ENCODE measurements at places on chromosomes 5 and 9.

- DNase-seq, result no peak
Observed at GRCh38 chr9:77403239-77403638, 225.9 kb downstream of the VPS13A start.

GRCh38 chr9:27431543-27432147, 92.4 kb upstream of the IFNK start:
- no peak for DNase-seq

GRCh38 chr5:15914638-15915037, 265.0 kb downstream of the MARCHF11 start:
- DNase-seq, result no peak

DNA sequence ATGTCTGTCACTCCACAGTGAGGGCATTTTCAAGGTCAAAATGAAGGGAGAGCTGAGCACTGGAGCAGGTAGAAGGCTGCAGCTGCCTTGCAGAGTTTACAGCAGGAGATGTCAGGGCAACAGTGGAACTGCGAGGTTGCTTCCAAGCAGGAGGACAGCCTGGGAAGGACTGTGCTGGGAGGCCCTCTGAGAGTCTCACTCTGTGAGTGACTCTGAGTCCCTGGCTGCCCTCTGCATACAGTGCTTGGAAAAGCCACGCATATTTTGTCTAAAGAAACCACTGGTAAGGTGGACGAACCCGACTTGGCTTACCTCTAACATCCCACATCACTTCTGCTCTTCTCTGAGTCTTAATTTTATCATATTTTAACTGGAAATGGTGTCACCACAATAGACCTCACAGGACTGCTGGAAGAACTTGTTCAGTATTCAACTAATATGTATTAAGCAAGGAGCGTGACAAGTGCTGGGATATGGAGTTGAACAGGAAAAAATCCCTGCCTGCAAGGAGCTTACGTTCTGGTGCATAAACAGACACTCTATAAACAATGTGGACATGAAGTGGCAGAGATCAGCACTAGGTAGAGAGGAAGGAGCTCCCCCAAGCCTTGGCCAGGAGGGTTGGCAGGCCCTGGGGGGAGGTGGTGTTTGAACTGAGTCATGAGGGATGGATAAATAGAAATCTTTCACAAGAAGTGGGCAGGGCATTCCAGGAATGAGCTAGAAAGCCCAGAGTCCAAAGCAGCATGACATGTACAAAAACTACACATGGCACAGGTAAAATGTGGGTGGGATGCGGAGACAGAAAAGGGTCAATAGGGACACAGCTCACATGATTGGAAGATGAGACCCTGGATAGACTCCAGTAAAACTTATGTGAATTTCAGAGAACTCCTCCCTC, 64.0 kb upstream of the FOXE1 start:
- DNase-seq, result no peak

DNA sequence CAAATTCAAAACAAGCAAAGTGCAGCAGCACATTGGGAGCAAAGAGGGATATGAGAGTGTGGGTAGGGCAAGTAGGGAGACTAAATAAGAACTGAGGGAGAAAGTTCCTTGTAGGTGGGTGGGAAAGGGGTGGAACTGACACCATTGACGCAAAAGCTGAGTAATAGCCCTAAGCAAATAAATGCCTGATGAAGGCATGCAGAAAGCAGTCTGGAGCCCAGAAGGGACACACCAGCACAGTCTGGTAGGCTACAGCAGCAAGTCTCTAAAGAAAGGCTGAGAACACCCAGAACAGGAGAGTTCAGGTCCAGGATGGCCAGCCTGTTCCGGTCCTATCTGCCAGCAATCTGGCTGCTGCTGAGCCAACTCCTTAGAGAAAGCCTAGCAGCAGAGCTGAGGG, at the start of gene INSL4:
INSL4 (plus strand) TSS at position 208 of the 400 bp plus-strand sequence; CDS start at position 313, 105 bp downstream.
- DNase-seq, result no peak

DNA sequence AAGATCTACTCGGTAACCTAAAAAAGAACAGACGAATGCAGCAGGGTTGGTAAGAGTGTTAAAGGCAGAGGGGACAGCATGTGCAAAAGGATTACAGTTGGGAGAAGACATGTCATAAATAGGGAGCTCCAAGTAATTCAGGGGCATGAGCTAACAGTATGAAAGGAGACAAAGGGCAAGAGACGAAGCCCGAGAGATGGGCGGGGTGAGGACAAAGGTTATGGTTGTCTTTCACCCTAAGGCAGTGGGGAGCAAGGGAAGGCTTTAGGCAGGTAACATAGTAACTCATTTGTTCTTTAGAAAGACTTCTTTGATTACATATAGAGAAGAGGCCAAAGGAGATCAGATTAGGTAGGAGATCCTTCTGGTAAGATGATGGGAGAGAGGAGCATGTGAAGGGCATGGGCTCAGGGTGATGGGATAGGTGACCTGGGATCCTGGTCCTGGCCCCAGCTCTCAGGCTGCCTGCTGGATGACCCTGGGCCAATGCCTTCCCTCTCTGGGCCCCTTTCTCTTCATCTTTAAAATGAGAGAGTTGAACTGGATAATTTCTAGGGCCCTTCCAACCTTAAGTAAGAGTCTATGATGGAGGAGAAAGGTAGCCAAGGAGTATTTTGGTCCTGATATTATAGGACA, 19.5 kb downstream of the MORN5 start:
- no peak for DNase-seq

DNA sequence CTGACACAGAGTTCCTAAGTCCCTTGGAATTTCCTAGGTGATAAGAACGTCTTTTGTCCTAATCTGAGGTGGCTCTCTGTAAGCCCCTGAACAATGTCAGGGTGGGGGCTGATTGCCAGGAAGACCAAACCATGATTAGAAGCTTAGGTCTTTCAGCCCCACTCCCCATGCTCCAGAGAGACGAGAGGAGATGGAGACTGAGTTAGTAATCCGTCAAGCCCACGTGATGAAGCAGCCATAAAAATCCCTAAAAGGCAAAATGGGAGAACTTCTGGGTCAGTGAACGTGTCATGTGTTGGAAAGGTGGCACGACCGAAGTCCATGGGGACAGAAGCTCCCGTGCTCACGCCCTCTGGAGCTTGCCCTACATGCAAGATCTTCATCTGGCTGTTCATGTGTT, 85.6 kb downstream of the RAD23B start:
- no peak for DNase-seq

GRCh38 chr5:37710965-37711364, 128.9 kb downstream of the GDNF start:
- DNase-seq, result no peak

- DNase-seq, result no peak
Observed at GRCh38 chr5:112419164-112419985, at the start of gene EPB41L4A. Gene EPB41L4A, minus strand, starts transcription at chr5:112419277. Its CDS starts 238 bp downstream, at chr5:112419039.

GRCh38 chr5:38800515-38800914, 45.3 kb upstream of the OSMR start:
- DNase-seq, result no peak

- peak; percentile 50 for DNase-seq
Observed at GRCh38 chr5:124655251-124655917, 91.1 kb downstream of the ZNF608 start.

GRCh38 chr5:179959641-179960040, 51.9 kb upstream of the TBC1D9B start:
- DNase-seq, result no peak

- peak; percentile 45 for DNase-seq
Observed at GRCh38 chr9:134413890-134414623, 87.8 kb downstream of the RXRA start.

DNA sequence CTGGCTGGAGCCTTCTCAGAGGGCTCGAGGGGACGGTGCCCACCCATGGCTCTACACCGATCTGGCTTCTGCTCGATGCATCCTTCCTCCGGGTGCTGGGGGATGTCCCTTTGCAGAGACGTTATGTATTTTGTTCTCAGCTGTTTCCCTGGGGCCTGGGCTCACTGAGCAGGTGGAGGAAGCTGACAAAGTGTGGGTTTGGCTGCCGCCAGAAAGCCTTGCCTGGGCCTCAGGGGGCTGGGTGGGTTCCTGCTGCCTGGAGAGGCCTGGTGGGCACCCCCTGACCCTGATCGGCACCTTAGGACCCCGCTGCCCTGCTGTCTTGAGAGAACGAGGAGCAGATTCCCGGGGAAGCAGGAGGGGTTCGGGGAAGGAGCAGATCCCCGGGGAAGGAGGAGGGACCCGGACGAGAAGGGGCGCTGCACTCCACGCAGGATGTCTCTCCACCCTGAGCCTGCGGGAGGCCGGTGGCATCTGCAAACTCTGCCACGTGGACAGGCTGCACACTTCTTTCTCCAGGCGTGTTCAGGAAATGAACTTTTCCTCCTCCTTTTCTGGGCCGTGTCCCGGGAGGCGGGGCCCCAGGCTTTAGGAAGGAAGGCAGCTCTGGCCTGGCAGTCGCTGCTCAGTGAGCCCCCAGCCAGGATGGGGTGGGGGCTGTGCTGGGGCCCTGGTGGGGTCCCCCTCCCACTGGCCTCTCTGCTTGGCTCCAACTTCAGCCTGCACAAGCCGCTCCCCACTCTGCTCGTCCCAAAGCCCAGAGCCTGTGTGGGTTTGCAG, 148.9 kb downstream of the RXRA start:
- peak; percentile 77 for DNase-seq

- no peak for DNase-seq
Observed at GRCh38 chr9:2335260-2335659, 286.3 kb upstream of the VLDLR start.

- no peak for DNase-seq
Observed at GRCh38 chr5:141934099-141934844, 10.6 kb downstream of the DELE1 start.

GRCh38 chr5:112762113-112762810, 24.6 kb downstream of the APC start:
- peak; percentile 33 for DNase-seq

- no peak for DNase-seq
Observed at GRCh38 chr5:77394064-77394715, 97.9 kb downstream of the WDR41 start.

- DNase-seq, result no peak
Observed at GRCh38 chr9:130542457-130543228, 36.7 kb upstream of the FUBP3 start.

DNA sequence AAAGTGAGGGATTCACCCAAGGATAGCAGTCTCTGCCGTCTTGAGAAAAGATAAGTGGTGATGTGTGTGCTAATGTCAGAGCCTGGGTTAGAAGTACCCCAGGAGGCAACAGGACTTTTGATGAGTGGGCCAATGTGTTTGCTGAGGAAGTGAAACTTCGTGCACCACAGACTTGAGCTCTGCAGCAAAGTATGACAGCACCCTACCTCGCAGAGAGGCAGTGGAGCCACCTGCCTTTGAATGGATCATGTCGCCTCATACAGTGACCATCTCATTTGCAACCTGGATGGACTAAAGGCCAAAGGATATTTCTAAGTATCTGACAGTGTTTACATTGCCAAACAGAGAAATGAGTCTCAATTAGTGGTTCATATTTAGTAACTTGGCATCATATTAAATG, 593.9 kb upstream of the GRAMD2B start:
- no peak for DNase-seq

GRCh38 chr9:10079284-10079964, 533.4 kb downstream of the PTPRD start:
- DNase-seq, result no peak

DNA sequence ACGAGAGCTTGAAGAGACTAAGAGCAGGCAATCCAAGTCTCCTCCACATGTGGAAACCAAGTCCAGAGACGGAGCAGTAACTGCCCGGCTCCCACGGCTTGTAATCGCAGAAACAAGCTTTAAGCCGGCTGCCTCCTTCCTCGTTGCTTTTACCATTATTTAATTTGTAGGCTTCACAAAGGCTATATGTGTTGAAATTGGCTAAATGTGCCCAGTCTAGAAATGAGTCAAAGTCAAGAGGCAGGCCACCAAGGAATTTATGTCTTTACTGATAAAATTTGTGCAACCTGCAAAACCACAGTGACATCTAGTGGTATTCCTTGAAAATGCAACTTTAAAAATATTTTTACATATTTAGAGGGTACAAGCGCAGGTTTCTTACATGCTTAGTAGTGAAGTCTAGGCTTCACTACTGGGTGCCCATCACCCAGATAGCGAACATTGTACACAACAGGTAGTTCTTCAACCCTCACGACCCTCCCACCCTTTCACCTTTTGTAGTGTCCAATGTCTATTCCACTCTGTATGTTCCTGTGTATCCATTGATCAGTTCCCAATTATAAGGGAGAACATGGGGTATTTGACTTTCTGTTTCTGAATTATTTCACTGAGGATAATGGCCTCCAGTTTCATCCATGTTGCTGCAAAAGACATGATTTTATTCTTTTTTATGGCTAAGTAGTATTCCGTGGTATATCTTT, 33.5 kb upstream of the EBF1 start:
- peak; percentile 65 for DNase-seq

- peak; percentile 92 for DNase-seq
Observed at GRCh38 chr9:33161011-33161588, 6.0 kb downstream of the B4GALT1 start.

DNA sequence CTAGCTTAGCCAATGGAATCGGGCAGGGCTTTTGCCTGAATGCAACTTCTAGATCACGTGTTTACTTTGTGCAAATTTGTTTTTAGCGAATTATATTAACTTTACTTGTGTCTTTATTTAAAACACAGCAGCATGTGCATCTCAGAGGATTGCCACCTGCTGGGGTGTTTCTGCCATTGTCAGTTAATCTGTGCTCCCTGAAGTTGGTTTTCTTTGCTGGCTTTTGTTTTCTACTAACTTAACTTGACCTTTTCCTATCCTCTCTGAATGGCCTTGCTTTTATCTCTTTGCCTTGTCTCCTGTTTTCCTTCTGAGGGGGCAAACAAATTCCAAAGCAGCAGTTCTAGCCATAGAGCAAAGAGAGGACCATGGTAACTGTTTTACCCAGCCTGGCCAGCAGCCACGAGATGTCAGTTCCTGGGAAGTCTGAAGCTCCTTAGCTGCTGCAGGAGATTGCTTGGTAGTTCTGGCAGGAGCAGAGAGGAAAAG, 67.6 kb downstream of the ARHGEF28 start:
- DNase-seq, result no peak

DNA sequence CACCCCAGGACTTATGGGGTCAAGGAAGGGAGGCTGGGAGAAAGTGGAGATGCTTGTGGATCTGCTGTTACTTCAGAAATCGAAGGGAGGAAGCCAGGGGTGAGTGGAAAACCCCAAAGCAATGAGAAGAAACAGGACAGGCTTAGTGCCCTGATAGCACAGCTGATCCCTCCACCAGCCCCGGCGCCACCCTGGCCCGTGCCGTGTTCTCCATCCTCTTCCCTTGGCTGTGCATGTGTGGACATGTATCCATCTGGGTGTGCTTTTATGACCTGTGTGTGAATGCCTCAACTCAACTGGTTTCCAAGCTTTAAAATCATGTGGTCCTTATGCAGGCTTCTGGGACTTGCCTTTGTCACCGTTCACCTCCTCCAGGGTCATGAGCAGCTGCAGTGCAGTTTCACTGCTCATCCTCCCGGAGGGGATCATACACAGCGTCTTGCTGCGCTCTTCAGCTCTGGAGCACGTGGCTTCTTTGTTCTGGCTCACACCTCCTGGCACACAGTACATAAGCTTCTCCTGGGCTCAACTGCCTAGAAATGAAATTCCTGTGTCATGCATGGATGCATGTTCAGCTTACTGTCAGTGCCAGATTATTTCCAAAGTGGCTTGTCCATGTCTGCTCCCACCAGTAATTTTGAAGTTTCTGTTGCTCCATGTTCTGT, 58.2 kb downstream of the IPPK start:
- DNase-seq, result no peak
